ENCODE measurements at places on chromosomes 6 and 20. TPM values are rescaled to one million over a fixed set of nuclear protein-coding genes. Genes with fewer than 3 reads are reported as not detected.

JPH2 gene
- polyA plus RNA-seq, result not detected

GRCh38 chr6:51620971-51621370 is 466.4 kb downstream of the PKHD1 start:
- DNase-seq, result no peak

GRCh38 chr6:84639396-84639795 is 125.0 kb downstream of the TBX18 start:
- no peak for DNase-seq

DNA sequence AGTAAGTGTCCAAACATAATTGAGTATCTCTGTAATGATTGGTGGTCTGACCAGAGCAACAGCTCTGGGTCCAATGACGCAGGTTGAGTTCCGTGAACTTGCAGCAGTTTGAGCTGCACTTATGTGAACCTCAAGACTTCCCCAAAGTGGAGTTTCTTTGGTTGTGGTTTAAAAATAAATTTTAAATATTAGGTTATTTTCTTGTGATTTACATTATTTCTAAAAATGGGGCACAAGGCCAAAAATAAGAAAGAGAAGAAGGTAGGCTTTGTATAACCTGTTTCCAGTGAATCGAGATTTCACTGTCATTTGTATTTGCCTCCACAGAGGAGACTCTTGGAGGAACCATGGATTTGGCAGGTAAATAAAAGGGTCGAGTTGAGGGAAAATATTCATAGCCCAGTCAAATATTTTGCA is 166.4 kb upstream of the ZNF217 start:
- no peak for DNase-seq

- DNase-seq, result no peak
Observed at GRCh38 chr6:971981-972640, 279.2 kb upstream of the EXOC2 start.

- no peak for DNase-seq
Observed at GRCh38 chr20:57757767-57758166, 48.0 kb upstream of the PMEPA1 start.

DNA sequence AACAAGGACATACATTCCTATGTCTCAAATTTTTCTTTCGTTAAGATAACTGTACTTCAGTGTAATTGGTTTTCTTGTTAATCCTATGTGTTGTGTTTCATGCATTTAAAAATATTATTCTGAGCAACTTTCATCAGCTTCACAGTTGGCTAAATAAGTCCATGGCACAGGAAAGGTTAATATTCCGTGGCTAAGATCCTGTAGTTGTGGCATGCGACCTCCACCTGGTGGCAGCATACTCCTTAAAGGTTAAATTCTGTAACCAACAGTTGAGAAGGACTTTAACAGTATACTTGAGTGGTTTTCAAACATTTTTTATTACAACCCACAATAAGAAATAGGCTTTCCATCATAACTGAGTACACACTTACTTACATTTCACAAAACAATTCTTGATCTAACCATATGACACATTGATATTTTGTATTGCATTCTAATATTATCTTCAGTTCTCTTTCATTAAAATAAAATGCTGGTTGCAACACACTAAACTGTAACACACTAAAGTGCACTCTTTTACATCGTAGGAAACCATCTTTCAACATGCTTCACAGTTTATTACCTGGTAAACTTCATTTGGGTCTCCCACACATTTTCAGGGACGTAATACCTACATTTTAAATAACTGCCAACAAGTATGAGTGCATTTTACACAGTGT is 118.3 kb downstream of the SLX4IP start:
- peak; percentile 29 for DNase-seq
